ENCODE measurements at places on chromosomes 16 and 17.

DNA sequence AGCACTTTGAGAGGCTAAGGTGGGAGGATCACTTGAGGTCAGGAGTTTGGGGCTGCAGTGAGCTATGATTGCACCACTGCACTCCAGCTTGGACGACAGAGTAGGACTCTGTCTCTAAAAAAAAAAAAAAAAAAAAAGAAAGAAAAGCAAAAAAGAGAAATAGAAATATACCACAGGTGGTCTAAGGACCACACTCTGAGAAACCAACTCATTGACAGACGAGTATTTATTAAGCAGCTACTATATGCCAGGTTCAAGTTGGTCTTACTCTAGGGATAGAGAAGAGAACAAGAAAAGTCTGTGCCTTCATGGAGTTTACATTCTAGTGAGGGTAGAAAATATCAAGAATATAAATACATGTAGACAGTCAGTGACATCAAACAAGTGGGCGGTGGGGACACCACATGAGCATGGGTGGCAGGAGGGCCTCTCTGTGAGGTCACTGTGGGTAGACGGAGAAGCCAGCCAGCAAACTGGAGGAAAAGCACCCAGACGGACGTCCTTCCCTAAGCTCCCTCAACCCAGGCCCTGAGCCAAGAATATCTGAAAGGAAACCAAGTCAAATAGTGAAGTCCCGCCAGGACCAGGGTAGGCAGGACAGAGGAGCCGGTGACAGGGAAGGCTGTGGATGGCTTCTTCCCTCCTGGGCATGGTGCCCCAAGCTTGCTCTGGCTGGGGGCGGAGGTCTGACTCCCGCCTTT is 4.7 kb downstream of the CDIPT start:
- no peak for DNase-seq
- peaks cover 39% of the 10 kb centered on the region for H3K36me3 ChIP-seq
- no peak overlapping the region for H3K27ac ChIP-seq

GRCh38 chr16:81149614-81150013 is 53.4 kb upstream of the GCSH start:
- DNase-seq, result no peak
- H3K4me3 ChIP-seq, result no peak overlapping the region
- no peaks in the 10 kb centered on the region for H3K27me3 ChIP-seq

- no peak for DNase-seq
- H3K27me3 ChIP-seq, result no peaks in the 10 kb centered on the region
- H3K4me1 ChIP-seq, result no peaks in the 10 kb centered on the region
- H3K27ac ChIP-seq, result no peak overlapping the region
- no peaks in the 10 kb centered on the region for H3K36me3 ChIP-seq
Observed at GRCh38 chr17:48174833-48175523, 67.4 kb downstream of the SNX11 start.

- H3K27me3 ChIP-seq, result peaks cover 51% of the 10 kb centered on the region
- H3K4me3 ChIP-seq, result no peak overlapping the region
- no peaks in the 10 kb centered on the region for H3K36me3 ChIP-seq
- peak; percentile 40 for DNase-seq
- H3K27ac ChIP-seq, result no peak overlapping the region
Observed at GRCh38 chr17:2751491-2751890, 2.0 kb upstream of the CCDC92B start.

DNA sequence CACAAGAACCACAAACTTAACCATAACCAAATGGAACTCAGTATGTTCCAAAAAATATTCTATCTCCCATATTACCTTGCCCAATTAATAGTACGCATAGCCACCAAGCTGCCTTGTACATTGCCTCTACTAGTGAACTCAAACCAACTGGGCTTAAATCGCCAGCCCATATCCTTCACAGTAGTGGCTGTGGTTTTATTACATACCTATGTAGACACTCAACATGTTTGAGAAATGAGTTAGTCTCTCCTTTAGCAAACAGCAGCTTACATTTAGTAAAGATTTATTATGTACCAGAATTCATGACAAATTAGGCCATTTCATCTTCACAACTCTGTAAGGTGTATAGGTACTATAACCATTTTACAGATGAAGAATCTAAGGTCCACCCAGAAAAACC is 41.4 kb downstream of the GRB2 start:
- H3K36me3 ChIP-seq, result no peaks in the 10 kb centered on the region
- H3K27me3 ChIP-seq, result no peaks in the 10 kb centered on the region
- H3K4me1 ChIP-seq, result peaks cover 5% of the 10 kb centered on the region

DNA sequence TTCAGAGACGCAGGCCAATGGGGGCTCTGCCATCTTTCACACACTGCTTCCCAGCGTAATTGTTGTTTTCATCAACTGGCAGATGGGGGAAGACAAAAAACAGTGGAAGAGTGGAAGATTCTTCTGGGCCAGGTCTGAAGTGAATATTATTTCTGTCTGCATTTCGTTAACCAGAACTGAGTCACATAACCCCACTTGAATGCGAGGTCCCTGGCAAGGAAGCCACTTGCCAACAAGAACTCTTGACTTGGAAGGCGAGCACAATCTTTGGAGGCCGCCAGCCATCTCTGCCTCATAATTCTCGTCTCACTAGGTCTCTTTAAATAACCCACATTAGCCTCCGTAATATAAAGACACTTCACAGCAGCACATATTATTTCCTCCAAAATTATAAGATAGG is 75.4 kb downstream of the CYB561 start:
- no peak overlapping the region for H3K27ac ChIP-seq
- H3K27me3 ChIP-seq, result no peaks in the 10 kb centered on the region

GRCh38 chr16:2795395-2796143 is 2.7 kb upstream of the PRSS41 start:
- no peak overlapping the region for H3K4me3 ChIP-seq
- DNase-seq, result peak; percentile 20
- no peak overlapping the region for H3K27ac ChIP-seq

DNA sequence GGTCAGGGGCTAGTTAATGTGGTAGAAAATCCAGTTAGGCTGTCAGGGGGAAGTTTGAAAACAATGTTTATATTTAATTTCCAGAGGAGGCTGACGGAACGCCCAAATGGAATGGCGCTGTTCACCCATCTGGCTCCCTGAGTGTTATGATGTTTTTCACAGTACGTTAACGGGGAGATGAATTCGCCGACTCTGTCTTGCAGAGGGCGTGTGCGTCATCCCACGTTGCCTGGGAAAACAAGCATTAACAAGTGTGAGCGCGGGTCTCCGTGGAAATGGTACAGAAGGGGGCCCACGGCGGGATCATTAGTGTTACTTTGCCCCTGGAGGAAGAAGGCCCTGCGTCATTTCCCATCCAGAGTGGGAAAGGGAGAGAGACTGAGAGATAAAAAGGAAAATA is 29.6 kb downstream of the RGS9 start:
- peak overlapping the region; percentile 50 for H3K27ac ChIP-seq
- no peak overlapping the region for H3K4me3 ChIP-seq
- no peaks in the 10 kb centered on the region for H3K4me1 ChIP-seq
- DNase-seq, result no peak
- no peaks in the 10 kb centered on the region for H3K36me3 ChIP-seq
- no peaks in the 10 kb centered on the region for H3K27me3 ChIP-seq

DNA sequence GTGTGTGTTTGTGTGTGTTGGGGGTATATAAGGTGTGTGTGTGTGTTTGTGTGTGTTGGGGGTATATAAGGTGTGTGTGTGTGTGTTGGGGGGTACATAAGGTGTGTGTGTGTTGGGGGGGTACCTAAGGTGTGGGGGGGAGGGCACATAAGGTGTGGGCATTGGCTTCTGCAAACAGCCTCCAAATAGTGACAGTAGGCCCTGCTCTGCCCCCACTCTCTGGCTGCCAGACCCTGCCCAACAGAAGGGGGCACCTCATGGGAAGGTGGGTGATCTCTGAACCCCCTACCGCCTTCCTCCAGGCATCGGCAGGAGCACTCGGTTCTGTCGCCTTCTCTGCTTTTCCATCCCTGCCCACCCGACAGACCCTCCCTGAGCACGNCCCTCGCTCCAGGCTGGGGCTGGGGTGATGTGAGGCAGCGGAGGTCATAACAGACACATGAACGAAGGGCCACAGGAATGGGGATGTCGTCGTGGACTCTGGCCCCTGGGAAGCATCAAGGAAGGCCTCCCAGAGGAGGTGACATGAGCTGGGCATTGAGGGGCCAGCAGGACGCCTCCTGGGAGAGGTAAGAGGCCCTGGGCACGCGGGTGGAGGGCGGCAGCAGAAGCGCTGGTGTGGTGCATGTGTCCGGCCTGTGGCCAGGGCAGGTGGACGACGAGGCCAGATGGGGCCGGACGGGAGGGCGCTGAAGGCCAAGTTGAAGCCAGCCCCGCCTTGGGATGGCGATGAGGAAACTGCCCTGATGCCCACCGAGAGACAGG is 136.6 kb upstream of the RPH3AL start:
- H3K27ac ChIP-seq, result peak overlapping the region; percentile 45
- H3K36me3 ChIP-seq, result no peaks in the 10 kb centered on the region
- H3K27me3 ChIP-seq, result no peaks in the 10 kb centered on the region

GRCh38 chr17:75457047-75457654 is 716 bp downstream of the TMEM94 start:
- H3K4me3 ChIP-seq, result peak overlapping the region; percentile 60
- peaks cover 44% of the 10 kb centered on the region for H3K4me1 ChIP-seq
- H3K36me3 ChIP-seq, result no peaks in the 10 kb centered on the region
- no peaks in the 10 kb centered on the region for H3K27me3 ChIP-seq
- peak overlapping the region; percentile 4 for H3K27ac ChIP-seq

Measured in small intestine (tissue), 16 donors.